ENCODE measurements at places on chromosomes 7 and 10.

- no peak for DNase-seq
Measured at GRCh38 chr10:122419876-122420623, 34.4 kb upstream of the ARMS2 start.

DNA sequence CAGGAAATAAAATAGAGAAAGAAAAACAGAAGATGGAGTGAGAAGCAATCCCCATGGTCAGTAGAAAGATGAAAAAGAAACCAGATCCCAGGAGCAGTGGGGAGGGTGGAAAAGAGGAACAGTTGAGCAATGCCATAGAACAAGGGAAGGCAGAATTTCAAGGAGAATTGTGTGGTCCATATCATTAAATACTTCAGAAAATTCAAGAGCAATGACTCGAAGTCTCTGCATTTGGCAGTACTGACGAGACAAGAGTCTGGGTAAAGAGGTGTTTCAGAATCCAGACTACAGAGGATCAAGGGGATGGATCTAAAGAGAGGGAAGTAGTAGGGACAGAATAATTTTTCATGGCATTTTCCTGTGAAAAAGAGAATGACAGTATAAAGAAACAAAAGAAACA lies 512.6 kb downstream of the PHTF2 start:
- no peak for DNase-seq

GRCh38 chr7:75981453-75982305 lies 12.7 kb downstream of the TMEM120A start:
- DNase-seq, result no peak

DNA sequence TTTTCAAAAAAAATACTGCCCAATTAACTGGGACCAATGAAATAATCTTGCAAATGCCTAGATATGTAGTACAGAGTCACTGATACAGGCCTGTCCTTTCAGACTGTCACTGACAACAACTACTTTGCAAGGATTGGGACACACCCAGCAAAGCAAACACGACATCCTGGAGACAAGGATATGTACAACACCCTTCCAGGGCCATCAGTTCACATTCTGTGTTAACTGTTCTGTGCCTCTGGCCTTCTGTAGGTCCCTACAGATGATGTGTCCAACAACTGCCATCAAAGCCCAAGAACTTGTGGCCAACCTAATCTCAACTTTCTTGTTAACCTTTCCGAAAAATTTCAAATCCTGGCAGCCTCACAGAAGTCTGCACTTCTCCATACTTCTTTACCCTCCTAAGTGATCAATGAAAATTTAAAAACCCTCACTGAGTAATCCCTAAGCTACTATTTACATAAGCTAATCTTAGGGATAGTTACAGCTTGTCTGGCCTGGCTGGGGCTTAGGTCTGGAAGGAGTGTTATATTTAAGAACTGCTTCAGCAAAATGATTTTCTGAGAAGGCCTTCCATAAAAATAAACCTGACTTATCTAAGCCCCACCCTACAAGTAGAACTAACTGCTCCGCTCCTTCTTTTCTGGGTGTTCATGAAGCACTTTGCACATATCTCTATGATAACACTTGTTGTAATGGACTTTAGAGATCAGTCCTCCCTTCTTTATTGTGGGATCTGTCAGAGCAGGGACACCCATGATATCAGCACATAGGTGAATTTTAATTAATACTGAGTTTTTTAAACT lies 21.0 kb downstream of the COBL start:
- DNase-seq, result no peak

DNA sequence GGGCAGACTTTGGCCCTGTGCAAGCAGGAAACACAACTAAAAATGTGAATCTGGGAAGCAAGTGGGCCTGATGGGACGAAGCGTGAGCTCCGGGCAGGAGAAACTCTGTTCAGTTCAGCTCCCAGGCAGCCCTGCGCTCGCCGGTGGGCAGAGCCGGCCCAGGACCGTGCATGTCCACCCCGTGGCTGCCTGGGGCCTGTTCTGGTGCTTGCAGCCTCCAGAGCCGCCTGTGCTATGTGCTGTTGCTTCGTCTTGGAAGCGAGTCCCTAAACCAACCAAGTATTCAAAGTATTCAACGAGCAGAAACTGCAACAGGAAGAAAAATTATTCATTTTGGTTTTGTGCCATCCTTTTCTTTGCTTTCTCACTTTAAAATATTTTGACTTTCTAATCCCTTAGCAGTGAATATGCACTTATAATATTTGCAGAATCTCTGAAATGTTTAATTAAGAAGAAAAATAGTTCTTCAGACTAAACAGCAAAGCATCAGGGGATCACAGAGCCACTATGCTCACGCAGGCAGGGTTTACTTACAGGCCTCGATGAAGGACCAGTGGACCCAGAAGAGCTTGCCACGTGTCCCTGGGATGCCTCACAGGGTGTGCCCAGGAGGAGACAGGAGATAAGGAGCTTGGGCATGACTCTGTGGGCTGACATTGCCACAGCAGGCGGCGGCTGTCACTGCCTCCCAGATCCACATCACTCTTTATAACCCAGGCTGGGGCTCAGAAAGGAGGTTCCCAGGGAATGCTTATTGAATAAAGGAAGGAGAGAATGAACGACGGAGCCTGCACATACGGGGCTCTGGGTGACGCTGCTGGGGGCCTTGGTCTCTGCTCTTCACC lies 45.6 kb downstream of the VIPR2 start:
- DNase-seq, result no peak

DNA sequence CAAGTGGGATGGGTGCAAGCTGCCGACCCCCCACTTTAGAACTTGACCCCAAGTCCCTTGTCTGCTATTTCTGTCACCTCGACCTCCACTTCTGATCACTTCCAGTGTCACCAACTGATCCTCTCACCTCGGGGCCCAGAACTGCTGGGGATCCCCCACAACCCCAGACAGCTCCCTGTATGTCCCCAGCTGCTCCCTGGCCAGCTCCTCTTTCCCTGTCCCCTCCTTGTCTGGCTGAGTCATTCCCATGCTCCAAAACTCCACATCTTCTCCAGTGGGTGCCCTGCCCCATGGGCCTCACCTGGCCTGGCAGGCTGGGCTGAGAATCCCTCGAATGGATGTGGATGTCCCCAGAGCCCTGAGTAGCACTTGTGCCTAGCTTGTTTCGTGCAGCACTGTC lies 154.3 kb upstream of the PCBD1 start:
- no peak for DNase-seq

- no peak for DNase-seq
Measured at GRCh38 chr10:82278401-82279182, 403.6 kb downstream of the NRG3 start.

GRCh38 chr10:48657416-48657815 lies 27.3 kb upstream of the WDFY4 start:
- no peak for DNase-seq

GRCh38 chr7:117164620-117165019 lies 158.2 kb downstream of the WNT2 start:
- no peak for DNase-seq

GRCh38 chr7:130486954-130487436 lies 4.9 kb upstream of the MEST start:
- DNase-seq, result no peak

- DNase-seq, result no peak
Measured at GRCh38 chr10:18918532-18918931, 130.1 kb upstream of the MALRD1 start.
